Psoas muscle (tissue), 8 donors: ENCODE measurements at places on chromosomes 13 and 19.

DNA sequence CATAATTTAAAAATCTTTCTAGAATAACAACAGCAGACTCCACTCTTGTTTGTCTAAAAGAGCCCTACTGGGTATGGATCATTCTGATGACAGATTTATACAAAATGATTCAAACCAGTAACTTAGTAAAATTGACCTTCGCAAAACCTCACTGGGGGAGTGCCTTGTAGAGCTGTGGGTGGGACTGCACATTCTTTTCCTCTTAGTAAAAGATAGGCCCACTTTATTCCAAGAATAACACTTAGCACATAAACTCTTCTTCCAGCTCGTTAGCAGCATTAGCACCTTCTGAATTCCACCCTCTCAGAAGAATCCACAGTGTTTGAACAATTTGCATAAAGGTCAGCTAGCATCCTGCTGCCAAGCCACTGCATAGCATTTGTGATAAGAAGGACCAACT lies 106.8 kb downstream of the STOML3 start:
- no peaks in the 10 kb centered on the region for H3K4me1 ChIP-seq
- no peak overlapping the region for H3K27ac ChIP-seq
- no peaks in the 10 kb centered on the region for H3K27me3 ChIP-seq
- H3K4me3 ChIP-seq: no peak overlapping the region
- no peak for DNase-seq
- peaks cover 13% of the 10 kb centered on the region for H3K36me3 ChIP-seq

- H3K36me3 ChIP-seq: peaks cover 3% of the 10 kb centered on the region
- peak overlapping the region; percentile 95 for H3K4me3 ChIP-seq
- peaks cover 14% of the 10 kb centered on the region for H3K4me1 ChIP-seq
- no peaks in the 10 kb centered on the region for H3K27me3 ChIP-seq
- peak overlapping the region; percentile 86 for H3K27ac ChIP-seq
- DNase-seq: no peak
Observed at GRCh38 chr19:21396121-21396520, 812 bp upstream of the ZNF493 start.

DNA sequence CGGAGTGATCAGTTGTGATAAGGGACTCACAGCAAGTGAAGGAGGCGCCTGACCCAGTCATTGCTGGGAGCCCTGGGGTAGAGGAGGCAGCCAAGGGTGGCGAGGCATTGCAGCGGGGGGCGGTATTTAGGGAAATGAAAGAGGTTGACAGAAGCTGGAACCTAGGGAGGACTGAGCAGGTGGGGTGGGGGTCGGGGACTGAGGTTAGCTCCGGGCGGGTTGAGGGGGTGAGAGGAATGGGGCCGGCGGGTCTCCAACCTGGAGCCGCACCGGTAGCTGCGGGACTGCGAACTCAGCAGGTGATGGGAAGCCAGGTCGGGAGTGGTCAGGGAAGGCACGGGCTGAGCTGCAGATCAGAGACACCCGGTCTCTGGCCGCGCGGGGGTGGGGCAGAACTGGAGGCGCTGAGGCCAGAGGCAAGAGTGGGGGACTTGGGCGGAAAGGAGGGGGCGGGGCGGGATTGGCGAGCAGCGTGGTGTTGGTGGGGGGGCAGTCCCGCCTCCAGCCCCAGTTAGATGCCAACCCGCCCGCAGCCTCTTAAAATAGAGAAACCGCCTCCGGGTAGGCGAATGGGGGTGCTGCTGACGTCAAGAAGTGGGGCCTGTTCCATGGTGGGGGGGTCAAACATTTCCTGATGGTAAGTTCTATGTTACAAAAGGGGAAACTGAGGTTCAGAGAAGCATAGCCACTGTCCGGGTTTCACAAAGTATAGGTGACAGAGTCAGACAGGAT lies 1.5 kb downstream of the MAST3 start:
- no peak for DNase-seq
- H3K4me1 ChIP-seq: no peaks in the 10 kb centered on the region
- no peaks in the 10 kb centered on the region for H3K36me3 ChIP-seq
- H3K27me3 ChIP-seq: peaks cover 60% of the 10 kb centered on the region

DNA sequence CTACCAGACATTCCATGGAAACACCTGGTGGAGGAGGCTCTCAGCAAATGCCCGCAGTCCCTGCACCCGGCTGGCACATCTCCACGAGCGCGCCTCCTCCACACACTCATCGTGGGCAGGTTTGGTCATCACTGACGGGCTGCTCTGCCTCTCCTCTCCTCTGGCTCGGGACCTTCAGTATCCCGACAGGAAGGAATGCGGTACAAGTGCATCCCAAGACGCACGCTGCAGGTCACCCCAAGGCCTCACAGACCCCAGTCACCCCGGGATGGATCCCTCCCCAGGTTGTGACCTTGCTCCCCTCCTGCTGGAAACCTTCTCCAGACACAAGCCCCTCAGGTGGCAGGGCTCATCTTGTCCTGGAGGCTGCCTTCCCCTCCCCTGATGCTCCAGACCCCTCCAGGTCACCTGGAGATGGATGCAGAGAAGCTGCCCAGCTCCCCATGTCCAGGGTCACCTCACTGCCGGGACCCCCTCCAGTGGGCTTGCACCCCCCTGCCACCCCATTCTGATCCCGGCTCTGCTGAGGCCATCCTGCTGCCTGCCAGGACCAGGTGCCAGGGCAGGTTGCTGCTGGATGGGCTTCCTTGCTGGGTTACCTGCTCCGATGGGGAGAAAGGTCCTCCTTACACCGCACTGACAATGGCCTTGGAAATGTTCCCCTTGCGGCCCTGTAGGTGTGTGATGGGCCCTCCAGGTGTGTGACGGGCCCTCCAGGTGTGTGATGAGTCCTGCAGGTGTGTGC lies 29.9 kb downstream of the C13orf46 start:
- peak; percentile 49 for DNase-seq
- H3K4me3 ChIP-seq: no peak overlapping the region
- H3K27me3 ChIP-seq: peaks cover 16% of the 10 kb centered on the region
- H3K4me1 ChIP-seq: no peaks in the 10 kb centered on the region
- no peaks in the 10 kb centered on the region for H3K36me3 ChIP-seq

- peak overlapping the region; percentile 83 for H3K27ac ChIP-seq
- no peaks in the 10 kb centered on the region for H3K36me3 ChIP-seq
- H3K27me3 ChIP-seq: no peaks in the 10 kb centered on the region
- peaks cover 96% of the 10 kb centered on the region for H3K4me1 ChIP-seq
- H3K4me3 ChIP-seq: no peak overlapping the region
- peak; percentile 86 for DNase-seq
Observed at GRCh38 chr13:97257800-97258799, 36.0 kb downstream of the MBNL2 start.
